Stimulated activated CD4-positive, alpha-beta T cell treated with anti-CD3 and anti-CD28 coated beads, Interleukin-1b, Interleukin-23, amount 100 ng/mL, for 24 hours (primary cell): ENCODE measurements at places on chromosomes 5 and 9.

DNA sequence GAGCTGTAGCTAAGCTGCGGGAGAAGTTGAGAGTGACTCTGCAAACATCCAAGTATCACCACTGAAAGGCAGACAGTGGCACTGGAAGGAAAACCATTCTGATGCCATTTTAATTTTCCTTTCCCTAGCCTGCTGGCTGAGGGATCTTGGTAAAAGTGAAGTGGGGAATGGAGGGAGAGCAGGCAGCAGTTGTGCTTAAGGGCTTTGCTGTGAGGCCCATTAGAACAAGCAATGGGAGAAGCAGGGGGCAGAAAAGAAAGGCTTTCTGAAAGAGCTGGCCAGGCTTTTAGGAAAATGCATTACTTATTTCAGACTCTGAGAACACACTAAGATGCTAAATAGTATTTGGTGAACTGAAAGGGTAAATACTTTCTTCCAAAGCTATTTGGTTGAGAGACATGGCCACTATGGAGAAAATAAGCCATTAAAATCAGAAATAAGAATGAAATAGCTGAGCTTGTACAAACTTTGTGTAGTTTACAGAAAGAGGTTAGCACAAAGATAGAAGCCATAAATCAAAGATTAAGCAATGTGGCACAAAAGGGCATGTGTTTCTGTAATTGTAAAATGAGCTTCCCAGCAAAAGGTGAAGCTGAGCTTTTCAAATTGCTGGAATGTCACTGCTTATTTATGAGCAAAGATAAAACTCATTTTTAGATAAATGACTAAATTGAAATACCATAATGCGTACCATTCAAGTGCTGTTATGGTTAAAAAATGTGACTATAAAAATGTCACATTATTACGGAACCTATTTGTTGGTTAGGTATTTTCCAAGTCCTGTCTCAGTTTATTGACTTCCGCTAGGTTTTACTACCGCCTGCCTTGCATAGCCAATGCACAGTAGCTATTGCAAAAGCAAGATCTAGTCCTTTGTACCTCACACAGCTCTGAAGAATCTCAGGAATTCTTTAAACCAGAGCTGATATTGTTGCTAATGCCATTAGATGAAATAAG lies 20.8 kb downstream of the SNCAIP start:
- no peak for DNase-seq

DNA sequence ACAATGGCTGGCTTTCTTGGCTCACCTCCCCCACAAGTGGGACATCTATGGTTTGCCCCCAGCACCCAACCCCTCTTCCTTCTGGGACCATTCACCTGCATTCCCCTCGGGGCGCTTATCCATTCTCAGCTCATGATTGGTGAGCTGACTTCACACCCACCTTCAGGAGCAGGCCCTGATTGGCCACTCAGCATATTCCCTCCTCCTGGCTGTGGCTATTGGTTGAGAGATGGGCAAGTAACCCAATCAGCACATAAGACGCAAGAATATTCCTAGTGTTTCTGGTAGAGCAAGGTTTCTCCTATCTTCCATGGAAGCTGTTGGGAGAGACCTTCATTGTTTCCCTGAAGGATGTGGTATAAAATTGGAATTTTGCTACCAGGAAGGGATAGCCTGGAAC lies 22.7 kb upstream of the UNC5A start:
- DNase-seq: no peak

- no peak for DNase-seq
Measured at GRCh38 chr5:139082813-139083498, 115.2 kb downstream of the SIL1 start.

- no peak for DNase-seq
Measured at GRCh38 chr5:2169430-2169808, 286.7 kb upstream of the IRX4 start.

- no peak for DNase-seq
Measured at GRCh38 chr5:132458651-132459030, 31.9 kb downstream of the IRF1 start.

DNA sequence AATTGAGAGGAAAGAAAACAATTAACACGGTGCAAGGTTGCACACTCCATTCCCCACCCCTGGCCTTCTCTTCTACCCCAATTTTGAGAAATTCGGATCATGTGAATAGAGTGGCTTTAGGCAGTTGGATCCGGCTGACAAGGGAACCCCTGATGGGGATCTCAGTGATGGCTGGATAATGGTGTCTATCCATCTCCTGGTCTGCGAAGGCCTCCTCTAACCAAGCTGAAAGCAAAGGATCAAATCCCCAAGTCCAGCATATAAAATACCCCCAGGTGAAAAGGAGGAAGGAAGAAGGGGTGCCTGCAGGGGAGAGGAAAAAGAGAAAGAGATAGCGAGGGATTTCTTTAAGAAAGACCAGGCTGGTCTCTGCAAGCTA lies 16.0 kb downstream of the NR2F1 start:
- no peak for DNase-seq

GRCh38 chr5:122142480-122143164 lies 13.3 kb downstream of the ZNF474 start:
- no peak for DNase-seq

DNA sequence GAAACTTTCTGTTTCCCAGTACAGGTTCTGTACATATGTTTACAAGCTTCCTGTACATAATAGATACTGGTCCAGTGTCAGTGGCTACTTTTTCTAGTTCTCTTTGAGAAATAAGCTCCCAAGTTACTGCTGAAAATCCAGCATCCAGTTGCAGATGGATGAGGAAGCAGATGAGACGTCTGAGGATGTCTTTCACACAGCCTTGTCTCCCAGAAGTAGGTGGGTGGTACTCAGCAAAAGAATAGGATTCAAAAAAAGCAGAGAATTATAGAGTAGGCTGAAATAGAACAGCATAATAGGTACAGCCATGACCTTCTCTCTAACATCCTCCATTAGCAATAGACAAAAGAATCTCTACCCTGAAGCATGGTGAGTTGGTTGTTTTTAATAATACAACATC lies 77.7 kb downstream of the BRINP1 start:
- DNase-seq: no peak

GRCh38 chr5:154818471-154819116 lies 31.8 kb downstream of the FAXDC2 start:
- DNase-seq: no peak

DNA sequence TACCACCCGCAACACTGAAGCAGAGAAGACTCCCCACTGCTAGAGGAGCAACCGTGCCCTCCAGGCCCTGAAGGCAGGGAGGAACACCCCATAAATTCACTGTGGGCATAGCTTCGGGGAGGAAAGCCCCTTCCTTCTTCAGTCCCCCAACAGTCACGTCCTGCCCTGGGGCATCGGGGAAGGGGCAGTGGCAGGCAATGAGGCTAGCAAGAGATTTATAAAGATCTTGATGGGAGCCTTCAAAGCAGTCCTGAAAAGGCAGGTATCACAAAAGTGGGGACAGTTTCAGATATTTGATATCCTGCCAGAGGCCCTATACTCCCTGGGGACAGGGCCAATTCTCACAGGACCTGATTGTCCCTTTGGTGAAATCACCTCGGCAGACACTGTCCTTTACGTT lies 16.9 kb upstream of the TRIM14 start:
- no peak for DNase-seq

DNA sequence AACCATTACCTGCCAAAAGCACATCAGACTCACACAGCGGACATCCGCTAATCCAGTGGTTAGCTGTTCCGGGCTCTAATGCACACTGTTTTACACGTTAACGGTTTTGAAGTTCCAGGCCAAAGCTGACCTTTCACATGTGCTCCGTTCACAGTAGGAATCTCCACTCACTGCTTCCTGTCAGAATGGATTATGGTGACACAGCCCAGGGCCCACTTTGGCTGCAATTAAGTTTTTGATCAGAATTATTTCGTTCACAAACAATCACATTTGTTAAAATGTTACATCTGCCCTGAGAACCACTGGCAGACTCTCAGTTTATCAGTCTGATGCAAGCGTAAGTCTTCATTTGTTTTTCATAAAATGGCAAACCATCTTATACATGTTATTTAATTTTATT lies 30.2 kb upstream of the CATSPER3 start:
- no peak for DNase-seq

- DNase-seq: no peak
Measured at GRCh38 chr5:157547941-157548512, 27.5 kb downstream of the ADAM19 start.

GRCh38 chr5:172542651-172543131 lies 88.4 kb upstream of the SH3PXD2B start:
- DNase-seq: no peak

DNA sequence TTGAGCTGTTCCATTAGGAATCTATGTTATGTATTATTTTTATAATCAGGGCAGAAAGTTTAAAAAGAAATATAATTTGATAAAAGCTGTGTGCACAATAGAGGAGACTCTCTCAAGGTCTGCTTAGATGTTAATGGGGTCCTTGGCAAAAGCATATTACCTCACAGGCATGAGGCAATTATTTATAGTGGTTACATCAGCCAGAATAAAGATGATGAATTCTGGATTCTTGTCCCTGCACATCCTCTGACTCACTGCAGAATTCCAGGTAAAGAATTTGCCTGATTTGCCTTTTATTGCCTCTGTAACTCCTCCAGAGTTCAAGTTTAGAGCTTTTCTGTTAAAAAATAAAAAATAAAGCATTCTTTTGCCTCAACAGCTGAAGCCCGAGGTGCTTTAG lies 253.6 kb downstream of the MAST4 start:
- DNase-seq: no peak

- DNase-seq: no peak
Measured at GRCh38 chr9:128323212-128323730, 632 bp downstream of the COQ4 start.

DNA sequence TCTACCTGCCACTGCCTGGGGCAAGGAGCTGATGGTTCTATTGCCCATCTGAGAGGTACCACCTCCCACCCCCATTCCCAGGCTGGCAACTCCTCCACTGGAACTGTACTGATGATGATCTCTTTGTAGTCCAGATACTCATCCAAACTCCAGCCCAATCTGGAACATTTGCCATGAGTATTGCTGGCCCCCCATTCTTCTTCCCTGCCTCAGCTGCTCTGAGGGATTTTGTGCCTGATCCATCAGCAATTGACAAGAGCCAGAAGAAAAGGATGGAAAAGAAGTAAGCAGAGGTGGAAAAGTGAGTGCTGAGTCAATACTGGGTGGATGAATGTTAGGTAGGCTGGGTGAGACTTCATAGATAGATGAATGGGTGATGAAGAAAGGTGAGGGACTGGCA lies 101.2 kb downstream of the NMUR2 start:
- DNase-seq: no peak
